ENCODE measurements at places on chromosomes 3 and 15. TPM values are rescaled to one million over a fixed set of nuclear protein-coding genes. Genes with fewer than 3 reads are reported as not detected.

The CHDH gene
- total RNA-seq, result 0.25 TPM

The WDR82 gene
- 98.5 TPM for total RNA-seq

The IQCF5 gene
- not detected for total RNA-seq

The GOLGA8S gene
- total RNA-seq, result 0.04 TPM

The GABRA5 gene
- total RNA-seq, result not detected

The ANKRD63 gene
- not detected for total RNA-seq

The FGD5 gene
- 84.3 TPM for total RNA-seq

The H1-8 gene
- total RNA-seq, result not detected

The CATSPER2 gene
- total RNA-seq, result 0.33 TPM
